ENCODE measurements at places on chromosomes 1 and 21.

DNA sequence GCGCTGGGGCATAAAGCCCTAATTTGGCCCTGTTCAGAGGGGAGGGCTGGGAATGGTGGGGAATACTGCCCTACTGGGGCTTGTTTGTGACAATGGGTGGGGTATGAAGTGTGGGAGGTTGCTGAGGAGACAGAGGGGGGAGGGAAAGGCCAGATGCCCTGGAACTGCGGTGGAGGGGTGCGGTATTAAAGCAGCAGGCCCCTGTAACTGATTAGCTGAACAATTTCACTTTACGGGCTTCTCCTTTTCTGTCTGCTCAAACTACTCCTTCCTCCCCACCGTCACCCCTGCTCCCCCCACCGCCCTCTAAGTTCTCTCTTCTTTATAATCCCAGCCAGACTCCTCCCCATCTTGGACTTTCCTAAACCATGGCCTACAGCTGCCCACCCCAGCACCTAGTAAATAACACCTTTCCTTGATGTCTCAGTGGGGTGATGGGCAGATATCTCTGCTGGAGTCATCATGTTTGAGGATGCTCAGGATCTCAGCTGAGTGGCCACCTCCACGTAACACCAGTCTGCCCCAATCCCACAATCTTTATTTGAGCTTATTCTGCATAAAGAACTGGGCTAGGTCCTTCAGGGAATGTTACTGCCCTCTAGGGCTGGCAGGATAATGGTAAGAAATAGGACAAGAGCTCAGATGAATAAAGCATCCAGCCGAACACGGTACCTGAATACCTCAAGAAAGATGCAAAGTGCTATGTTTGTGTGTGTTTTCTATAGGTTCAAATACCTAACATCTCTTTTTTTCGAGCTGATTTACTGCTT is 33.5 kb downstream of the XCL1 start:
- DNase-seq = no peak

GRCh38 chr1:202192770-202193613 is 607 bp upstream of the LGR6 start:
- DNase-seq = peak; percentile 34

DNA sequence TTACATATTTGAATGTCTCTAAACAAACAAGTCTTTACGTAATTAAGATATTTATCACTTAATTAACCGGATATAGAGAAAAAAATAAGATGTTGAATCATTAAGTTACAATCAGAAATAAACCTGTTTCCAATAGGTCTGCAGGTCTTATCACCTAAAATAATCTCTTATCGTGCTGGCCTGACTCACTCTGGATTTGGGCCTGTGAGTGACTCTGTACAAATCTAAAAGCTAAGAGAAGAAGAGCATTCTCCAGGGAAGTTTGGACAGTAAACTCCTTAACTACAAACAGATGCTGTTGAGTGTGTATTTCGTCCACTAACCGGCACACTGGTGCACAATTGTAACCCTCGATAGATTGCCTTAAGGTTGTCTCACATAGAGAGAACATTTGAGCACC is 25.3 kb downstream of the CEP104 start:
- DNase-seq = no peak

DNA sequence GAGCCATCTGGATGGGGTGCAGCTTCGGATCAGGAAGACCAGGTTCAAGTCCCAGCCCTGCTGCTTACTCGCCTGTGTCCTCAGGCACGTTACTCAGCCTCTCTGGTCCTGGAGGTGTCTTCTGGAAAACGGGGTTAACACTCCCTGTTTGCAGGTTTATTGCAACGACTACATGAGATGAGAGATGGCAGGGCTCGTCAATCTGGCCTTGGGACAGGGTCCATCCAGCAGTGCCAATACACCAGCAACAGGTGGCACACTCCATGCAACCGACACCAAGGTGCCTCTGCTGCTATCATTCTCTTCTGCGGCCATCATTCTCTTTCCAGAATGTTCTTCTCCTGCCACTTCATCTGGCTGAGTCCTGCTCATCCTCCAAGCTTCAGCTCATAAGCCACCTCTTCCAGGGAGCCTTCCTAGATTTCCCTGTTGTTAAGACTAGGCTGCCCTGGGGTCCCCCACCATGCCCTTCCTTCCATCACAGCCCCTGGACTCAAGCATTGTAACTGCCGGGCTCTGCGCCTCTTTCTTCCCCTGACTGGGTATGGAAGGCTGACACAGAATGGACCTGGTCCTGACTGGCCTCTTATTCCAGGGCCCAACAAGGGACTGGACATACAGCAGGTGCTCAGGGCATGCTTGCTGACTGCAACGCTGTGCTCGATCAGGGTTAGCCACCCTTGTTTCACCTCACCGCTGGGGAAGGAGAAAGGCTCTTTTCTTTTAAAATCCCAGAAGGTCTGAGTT is 87.4 kb downstream of the DMRTB1 start:
- DNase-seq = no peak

GRCh38 chr1:17768651-17769241 is 13.6 kb downstream of the ACTL8 start:
- no peak for DNase-seq

DNA sequence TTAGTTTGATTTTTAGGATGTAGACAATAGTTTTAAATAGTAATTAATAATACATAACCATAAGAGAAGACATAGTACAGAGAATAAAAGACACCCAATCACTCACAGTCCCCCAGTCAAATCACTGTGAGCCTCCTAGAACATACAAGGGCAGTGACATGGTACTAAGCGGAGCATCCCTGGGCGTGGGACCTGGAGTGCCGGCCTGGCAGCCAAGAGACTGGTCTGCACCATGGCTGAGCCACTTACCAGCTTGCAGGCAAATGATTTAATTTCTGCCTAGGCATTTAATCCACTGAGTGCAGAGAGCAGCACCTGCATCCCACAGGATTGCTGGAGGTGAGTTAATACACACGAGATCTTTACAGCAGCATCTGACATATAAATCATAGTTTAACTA is 20.4 kb downstream of the SDHB start:
- no peak for DNase-seq

GRCh38 chr1:203870245-203870644 is 8.8 kb downstream of the SNRPE start:
- DNase-seq = no peak

Measured in activated naive CD4-positive, alpha-beta T cell (primary cell).